Stimulated activated CD4-positive, alpha-beta T cell treated with anti-CD3 and anti-CD28 coated beads, Interleukin-12 subunit alpha, Interleukin-12 subunit beta, amount 100 ng/mL, for 48 hours (primary cell): ENCODE measurements at places on chromosomes 12 and 14.

GRCh38 chr12:80299976-80300375 is 144.1 kb upstream of the PTPRQ start:
- DNase-seq: no peak

DNA sequence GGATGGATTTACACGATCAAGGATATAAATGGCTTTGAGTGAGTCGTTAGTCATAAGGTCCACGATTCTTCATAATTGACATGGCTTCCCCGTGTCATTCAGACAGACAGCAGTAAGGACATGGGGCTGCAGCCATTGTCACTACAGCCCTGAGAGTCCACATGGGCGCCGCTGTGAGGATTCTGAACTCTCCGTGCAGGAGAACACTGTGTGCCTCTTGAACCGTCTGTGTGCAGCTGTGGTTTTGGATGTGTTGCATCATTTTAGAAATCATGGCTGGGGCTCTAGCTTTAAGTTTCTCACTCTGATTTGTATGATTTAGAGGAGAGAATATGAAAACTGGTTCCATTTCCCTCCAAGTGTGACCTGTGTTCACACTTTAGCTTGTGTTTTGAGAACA is 47.2 kb downstream of the NPAS3 start:
- DNase-seq: no peak

GRCh38 chr12:124332058-124332672 is 37.3 kb downstream of the RFLNA start:
- no peak for DNase-seq

GRCh38 chr12:56897844-56898361 is 36.3 kb downstream of the SDR9C7 start:
- DNase-seq: no peak

DNA sequence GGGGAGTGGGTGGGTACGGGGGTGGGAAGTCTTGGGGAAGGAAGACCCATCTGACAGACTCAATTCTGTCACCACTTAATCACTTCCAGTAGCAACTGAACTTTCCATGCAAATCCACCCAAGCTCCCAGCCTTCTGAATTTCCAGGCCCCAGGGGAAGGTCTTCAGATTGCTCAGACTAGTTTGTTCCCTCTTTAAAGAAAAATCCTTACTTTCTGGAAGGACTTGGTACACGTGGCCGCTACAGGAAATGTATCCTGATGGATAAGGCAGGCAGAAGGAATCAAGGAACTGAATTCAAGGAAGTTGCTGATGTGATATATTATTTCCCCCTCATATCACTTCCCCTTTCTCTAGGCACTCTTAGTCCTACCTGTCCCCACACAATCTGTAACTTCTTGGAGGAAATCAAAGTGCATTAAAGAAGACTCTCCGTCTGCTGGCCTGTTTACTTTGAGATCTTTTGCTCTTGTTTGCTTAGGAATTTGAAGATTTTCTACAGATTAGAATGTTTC is 6.4 kb downstream of the NFKBIA start:
- DNase-seq: no peak

DNA sequence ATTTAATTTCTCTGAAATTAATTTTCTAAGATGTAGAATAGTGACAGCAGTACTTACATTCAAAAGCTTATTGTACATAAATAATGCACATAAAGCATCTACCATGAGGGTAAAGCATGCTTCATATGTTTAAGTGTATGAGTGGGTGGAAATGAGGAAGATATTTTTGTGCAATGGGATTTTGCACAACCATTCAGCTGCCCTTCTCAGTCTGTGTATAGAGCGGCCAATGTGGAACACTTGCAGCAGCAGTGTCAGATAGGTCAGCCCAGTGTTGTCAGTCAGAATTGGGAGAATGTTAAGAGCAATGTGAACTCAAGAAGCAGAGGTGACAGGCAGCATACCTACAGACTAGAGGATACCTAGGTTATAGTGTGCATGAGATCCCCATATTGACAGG is 72.5 kb upstream of the ATP2B1 start:
- no peak for DNase-seq

GRCh38 chr12:2165021-2165420 is 112.2 kb downstream of the CACNA1C start:
- DNase-seq: no peak

- no peak for DNase-seq
These were observed 34.5 kb upstream of the PLEK2 start for GRCh38 chr14:67446371-67447032.

GRCh38 chr12:94089891-94090290 is 58.5 kb upstream of the PLXNC1 start:
- no peak for DNase-seq

DNA sequence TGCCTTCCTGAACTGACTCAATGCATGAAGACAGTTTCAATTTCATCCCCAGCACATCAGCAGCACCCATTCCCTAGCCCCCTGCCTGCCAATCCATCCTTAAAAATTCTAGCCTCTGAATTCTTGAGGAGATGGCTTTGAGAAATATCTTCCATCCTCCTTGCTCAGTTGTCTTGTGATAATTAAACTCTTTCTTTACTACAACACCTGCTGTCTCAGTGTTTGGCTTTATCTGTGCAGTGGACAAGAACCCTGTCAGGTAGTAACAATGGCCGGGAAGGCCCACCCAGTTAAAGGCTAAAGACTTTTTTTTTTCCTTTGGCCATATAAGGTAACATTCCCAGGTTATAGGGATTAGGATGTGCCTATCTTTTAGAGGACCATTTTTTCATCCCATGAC is 114.4 kb upstream of the NAP1L1 start:
- no peak for DNase-seq

- DNase-seq: peak; percentile 44
These were observed 17.7 kb downstream of the GDF11 start for GRCh38 chr12:55760663-55761062.

DNA sequence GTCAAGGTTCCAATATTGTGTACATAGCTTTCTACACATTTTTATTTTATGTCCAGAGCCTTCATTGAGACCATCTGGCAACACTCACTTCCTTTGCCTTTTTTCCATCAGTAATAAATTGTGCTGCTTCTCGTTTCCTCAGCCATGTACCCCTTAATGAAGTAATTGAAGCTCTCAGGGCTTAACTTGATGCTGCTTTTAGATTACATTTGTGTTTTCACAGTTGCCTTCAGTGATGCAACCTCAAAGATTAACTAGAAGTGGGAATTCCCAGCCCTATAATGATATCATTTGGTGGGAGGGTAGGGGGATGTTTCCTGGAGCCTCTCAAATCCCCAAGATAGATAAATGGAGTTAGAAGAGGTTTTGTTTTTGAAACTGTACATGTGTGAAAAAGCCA is 80.2 kb upstream of the KRR1 start:
- no peak for DNase-seq

DNA sequence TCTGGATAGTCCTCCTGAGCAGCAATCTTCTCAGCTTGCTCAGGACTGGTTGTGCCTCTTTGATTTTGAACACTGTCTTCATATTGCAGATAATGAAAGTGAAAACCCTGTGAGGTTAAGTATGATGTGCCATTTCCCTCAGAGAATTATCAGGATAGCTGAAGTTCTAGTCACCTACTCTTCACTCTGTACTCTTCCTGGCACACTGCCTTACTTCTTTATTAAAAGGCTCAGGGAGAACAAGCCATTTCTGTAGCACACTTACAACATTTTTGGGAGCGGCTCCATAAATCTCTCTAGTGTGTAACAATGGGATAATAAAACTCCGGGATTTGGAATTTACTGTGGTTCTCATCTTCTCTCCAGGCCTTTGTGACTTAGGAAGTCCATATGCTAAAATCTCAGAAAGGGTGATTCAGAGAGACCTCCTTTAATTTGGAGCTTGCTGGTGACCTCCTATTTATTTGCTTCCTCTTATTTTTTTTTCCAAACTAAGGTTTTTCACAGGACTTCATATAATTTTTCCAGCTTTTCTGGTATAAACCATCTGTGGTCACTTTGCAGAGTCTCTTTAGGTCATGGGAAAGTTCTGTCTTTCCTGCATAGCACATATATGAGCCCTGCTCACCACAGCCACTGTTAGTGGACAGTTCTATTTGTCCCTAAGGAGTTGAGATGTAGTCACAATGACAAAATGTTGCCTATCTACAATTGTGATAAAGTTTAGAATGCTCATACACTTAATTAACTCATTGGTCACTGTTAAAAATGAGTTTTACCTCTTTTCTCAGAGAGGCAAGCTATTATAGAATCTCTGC is 53.5 kb upstream of the LDHB start:
- no peak for DNase-seq

DNA sequence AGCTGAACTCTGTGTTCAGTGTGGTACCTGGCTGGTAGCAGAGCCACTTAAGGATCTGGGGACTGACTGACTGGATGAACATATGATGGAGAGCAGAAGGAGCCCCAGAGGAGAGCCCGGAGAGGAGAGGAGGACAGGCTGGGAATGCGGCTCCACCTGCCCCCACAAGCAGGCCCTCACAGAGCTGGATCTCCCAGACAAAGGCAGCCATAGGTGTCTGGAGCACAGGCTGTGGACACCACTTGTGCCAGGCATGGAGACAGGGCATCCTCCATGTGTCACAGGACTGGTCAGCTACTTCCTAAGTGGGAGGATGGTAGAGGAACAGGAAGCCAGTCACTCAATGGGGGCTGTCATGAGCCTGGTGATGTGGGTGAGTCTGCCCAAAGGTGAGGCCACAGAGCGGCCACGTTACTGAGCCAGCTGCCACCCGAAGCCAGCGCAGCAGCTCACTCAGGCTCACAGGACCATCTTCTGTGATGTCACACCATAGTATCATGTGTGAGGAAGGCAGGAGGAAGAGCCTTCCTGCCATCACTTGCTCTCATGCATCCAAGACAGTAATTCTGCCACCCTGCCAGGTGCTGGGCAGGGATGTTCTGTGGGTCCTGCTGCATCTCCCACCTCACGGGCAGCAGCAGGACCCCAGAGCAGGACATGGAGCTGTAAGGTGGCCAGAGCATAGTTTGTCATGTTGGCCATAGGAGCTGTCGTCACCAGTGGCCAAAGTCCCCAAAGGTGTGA is 72.1 kb downstream of the PRIMA1 start:
- DNase-seq: no peak

DNA sequence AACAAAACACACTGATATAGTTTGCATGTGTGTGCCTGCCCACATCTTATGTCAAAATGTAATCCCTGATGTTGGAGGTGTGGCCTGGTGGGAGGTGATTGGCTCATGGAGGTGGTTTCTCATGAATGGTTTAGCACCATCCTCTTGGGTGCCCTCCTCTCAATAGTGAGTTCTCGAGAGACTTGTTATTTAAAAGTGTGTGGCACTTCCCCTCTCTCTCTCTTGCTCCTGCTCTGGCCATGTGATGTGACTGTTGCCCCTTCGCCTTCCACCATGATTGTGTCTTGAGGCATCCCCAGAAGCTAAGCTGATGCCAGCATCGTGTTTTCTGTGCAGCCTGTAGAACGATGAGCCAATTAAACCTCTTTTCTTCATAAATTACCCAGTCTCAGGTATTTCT is 454.1 kb upstream of the DCN start:
- no peak for DNase-seq

- DNase-seq: peak; percentile 30
These were observed 584 bp upstream of the DDHD1 start for GRCh38 chr14:53153702-53154112.

DNA sequence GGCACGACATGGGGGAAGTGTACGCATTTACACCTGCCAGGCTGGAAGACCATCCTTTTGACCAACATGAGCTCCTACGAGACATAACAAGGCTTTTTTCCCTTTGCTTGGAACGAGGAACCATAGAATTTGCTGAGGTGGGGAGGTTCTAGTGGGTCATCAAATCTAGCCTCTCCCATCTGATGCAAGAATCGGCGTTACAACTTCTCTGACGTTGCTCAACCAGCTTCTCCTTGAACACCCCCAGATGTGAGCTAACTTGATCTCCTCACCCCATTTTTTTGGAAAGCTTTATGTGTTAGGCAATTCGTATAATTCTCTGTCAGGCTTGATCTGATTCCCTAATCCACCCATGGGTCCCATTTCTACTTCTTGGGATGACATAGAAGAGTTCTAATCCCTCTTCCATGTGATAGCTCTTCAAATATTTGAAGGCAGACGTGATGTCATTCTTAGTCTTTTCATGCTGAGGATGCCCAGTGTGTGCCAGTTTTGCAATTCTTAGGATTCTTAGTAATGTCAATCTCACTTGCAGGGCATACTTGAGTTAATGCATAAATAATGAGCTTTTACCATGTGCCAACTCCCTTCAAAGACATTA is 163.6 kb upstream of the PARP11 start:
- DNase-seq: no peak

- DNase-seq: no peak
These were observed 5.0 kb downstream of the HNRNPC start for GRCh38 chr14:21264025-21264801.

DNA sequence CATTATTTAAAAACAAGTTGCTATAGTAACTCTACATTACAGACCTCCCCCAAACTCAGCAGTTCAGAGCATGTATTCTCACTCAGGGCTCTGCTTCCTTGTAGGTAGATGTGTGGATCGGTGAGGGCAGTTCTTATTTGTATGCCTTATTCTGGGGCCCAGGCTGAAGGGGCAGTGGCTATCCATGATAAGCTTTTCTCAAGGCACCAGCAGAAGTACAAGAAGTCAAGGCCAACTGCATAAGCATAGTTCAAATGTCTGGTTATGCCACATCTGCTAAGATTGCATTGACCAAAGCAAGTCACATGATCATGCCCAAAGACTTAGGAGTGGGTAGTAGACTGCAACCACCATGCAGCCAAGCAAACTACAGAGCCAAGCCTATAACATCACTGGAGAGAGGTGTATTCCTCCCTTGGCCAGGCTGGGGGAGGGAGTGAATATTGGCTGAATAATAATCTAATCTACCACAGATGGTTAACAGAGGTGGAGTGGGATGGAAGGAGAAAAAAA is 4.6 kb downstream of the PSEN1 start:
- no peak for DNase-seq

DNA sequence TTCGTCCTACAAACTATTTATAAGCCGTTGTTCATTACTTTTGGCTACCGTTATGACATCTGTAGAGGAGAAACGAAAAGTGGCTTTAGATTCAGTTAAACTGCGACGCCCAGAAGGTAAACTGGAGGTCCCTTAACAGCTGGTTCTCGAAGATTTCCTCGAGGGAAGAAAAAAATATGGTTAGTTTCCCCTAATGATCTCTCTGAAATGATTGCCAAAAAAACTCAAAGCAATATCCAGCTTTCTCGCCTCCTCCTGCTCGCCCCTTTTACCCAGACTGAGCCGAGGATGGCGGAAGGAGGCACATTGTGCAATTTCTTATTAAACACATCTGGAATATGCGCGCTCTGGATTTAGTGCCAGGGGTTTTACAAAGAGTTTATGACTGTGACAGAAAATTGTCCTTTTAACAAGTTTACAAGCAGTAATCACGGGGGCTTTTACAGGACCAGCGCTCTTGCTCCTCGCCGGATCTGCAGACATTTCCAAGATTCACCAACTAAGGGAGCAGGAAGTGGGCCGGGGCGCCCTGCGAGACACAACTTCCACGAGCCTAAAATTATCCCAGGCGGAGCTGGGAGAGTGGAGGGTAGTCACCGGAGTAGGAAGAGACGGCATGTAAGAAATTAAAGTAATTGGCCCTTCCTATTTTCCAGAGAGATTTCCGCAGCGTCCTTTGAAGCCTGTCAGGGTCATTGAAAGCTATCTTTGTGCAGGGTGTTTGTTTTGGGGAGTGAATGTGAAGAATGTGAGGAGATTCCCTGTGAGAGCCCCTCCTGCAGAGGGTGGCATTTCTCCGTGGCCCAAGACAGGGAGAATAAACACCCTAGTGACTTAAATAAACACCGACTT is 5.6 kb downstream of the SIX1 start:
- no peak for DNase-seq
